ENCODE measurements at places on chromosomes 5 and 9.

- DNase-seq: no peak
These were observed at the start of gene SNCAIP for GRCh38 chr5:122311961-122312590. Gene SNCAIP, plus strand, starts transcription at chr5:122312237. Its CDS starts 78,898 bp downstream, at chr5:122391135.

- no peak for DNase-seq
These were observed 2.1 kb downstream of the RNF145 start for GRCh38 chr5:159207222-159207685.

DNA sequence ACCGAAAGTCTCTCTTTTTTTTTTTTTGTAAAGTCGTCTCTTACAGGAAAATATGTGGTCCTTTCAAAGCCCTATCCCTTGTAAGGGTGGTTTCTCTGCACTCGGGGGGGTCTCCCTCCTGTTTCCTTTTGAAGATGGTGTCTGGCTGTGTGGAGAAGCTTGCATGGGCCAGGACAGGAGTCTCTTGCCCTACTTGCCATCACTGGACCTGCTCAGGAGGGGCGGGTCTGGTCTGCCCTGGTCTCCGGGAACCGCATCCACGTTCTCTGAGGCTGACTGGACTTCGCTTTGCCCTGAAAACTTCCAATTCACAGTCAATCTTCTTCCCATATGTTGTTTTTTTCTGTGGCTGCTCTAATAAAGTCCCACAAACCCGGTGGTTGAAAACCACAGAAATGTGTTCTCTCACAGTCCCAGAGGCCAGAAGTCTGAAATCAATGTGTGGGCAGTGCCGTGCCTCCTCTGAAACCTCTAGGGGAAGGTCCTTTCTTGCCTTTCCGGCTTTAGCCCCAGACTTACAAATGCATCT, 92.9 kb upstream of the IER5L start:
- DNase-seq: no peak

- no peak for DNase-seq
These were observed 236.5 kb upstream of the TRIM32 start for GRCh38 chr9:116450378-116451139.

GRCh38 chr9:16364347-16364746, 506.1 kb downstream of the BNC2 start:
- no peak for DNase-seq

GRCh38 chr9:74742191-74742790, 145.4 kb downstream of the TRPM6 start:
- no peak for DNase-seq

- no peak for DNase-seq
These were observed 47.6 kb upstream of the TRAF1 start for GRCh38 chr9:120974181-120974580.

- DNase-seq: no peak
These were observed 208.8 kb upstream of the IRX2 start for GRCh38 chr5:2960294-2960693.
